ENCODE measurements at places on chromosomes 16 and 17.

GRCh38 chr17:37750768-37751475 is 6.1 kb upstream of the HNF1B start:
- DNase-seq = no peak

GRCh38 chr17:65633988-65634387 is 72.5 kb upstream of the AXIN2 start:
- no peak for DNase-seq

DNA sequence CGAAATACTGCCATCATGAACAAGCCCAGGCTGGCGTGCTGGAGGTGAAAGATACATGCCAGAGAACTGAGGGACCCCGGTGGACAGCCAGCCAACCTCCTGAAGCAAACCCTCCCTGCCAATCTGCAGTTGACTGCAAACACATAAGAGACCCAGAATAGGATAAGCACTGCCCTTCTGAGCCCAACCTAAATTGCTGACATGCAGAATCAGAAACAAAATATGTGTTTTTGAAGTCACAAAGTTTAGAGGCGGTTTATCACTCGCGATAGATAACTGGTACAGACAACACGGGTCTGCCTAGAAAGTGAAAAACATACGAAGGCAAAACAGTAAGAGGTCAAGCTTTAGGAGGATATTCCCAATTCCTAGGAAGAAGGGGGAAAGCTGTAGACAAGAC is 14.6 kb downstream of the TOX3 start:
- DNase-seq = no peak

DNA sequence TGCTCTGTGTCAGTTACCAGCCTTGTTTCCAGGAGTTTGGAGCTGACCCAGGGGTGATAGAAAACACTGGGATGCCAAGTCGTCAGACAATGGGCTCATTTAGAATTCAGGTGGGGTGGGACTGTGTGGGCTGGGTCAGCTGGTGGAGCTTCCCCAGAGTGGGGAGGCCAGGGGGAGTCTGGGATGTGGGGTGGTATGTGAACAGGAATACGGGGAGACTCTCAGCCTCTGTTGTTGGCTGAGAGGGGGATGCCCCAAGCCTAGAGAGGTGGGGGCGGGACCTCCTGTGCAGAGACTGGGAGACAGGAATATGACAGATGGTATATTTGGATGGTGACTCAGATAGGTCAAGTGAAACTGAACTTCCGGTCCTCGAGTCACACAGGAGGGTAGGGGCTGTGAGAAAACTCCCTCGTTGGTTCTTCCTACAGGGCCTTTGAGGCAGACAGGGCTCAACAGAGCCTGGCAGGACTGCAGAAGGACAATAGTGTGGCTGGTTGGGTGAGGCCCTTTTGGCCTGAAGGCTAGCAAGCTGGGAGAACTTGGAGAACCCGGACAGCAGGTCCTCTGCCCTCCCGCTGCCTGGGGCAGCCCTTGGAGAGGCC is 23.7 kb downstream of the CDH1 start:
- DNase-seq = no peak

DNA sequence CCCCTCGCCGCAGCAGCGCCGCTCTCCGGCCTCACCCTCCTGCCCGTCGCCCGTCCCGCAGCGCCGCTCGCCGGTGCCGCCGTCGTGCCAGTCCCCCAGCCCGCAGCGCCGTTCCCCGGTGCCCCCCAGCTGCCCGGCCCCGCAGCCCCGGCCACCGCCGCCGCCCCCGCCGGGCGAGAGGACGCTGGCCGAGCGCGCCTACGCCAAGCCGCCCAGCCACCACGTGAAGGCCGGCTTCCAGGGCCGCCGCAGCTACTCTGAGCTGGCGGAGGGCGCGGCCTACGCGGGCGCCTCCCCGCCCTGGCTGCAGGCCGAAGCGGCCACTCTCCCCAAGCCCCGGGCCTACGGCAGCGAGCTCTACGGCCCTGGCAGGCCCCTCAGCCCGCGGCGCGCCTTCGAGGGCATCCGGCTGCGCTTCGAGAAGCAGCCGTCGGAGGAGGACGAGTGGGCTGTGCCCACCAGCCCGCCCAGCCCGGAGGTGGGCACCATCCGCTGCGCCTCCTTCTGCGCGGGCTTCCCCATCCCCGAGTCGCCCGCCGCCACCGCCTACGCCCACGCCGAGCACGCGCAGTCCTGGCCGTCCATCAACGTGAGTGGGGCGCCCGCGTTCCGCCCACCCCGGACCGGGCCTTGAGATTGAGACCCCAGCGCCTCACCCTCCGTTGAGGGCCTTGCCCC is 15.0 kb downstream of the TBKBP1 start:
- no peak for DNase-seq
